KG1 (cell line): ENCODE measurements at places on chromosomes 4 and X.

DNA sequence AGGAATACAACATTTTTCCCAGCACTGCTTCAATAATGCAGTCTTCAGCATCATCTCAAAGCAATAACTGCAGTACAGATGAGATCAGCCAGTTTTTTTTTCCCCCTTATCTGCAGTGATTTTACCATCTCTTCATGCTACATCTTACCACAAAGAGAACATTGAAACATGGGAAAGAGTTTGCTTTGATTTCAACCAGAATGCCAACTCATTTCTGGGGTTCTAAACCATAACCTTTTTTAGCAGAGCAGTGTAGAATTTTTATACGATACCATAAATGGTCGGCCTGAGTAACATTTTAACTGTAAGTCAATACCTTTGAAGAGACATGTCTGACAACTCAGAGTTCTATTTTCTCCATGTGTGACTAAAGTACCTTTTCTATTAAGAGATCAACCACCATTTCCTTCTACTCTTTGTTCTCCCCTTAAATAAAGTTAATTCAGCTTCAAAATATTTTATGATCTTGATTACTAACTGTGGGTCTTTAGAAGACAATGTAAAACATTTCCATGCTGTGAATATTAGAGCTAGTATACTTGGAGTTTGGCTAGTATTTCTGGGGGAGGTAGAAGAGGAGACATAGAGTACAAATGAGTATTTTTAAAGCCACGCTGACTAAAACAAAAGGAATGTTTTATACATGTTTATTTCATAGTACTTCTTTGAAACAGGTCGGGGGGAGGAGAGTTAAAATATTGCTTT is 69.1 kb downstream of the TET2 start:
- no peak for DNase-seq

DNA sequence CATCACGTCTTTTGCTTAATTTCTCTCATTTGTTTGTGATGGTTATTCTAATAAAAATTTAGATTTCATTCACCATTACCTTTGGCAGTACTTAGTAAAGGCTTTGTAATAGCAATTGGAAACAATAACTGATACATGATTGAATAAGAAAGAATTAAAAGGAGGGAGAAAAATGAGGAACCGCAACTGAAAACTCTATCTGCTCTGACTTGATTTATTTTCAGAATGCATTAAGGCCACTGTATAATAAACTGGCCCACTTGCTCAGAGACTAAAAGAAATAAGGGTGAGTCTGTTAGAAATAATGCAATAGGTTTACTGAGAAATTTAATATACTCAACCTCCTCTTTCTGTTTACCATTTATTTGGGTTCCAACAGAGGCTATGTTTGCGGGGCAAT is 351.5 kb downstream of the TMA16 start:
- DNase-seq: no peak

- no peak for DNase-seq
These were observed 840.3 kb upstream of the ADGRL3 start for GRCh38 chr4:60359746-60360367.

- no peak for DNase-seq
These were observed 79.5 kb upstream of the MBNL3 start for GRCh38 chrX:132568291-132568690.

DNA sequence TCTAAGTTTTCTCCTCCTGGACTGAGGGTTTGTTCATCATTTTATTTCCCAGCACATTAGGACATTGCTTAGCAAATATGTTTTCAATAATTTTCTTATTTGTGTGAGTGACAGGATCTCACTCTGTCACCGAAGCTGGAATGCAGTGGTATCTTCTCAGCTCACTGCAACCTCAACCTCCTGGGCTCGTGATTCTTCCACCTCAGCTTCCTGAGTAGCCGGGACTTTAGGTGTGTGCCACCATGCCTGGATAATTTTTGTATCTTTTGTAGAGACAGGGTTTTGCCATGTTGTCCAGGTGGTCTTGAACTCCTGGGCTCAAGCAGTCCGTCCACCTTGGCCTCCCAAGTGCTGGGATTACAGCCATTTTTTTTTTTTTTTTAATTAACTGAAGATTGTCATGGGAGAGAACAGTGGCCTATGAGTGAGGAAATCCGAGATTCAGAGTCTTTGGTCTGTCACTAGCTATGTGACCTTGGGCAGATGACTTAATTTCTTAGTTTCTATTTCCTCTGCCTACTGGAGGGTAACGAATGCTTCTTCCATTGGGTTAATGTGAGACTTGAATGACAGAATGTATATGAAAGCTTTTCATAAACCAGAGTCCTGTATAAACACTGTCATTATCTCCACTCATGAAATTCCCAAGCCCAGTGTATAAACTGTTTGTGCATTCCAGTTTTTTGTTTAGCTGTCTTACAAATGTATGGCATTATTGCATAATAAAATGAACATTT is 23.9 kb downstream of the MOB1B start:
- DNase-seq: no peak

DNA sequence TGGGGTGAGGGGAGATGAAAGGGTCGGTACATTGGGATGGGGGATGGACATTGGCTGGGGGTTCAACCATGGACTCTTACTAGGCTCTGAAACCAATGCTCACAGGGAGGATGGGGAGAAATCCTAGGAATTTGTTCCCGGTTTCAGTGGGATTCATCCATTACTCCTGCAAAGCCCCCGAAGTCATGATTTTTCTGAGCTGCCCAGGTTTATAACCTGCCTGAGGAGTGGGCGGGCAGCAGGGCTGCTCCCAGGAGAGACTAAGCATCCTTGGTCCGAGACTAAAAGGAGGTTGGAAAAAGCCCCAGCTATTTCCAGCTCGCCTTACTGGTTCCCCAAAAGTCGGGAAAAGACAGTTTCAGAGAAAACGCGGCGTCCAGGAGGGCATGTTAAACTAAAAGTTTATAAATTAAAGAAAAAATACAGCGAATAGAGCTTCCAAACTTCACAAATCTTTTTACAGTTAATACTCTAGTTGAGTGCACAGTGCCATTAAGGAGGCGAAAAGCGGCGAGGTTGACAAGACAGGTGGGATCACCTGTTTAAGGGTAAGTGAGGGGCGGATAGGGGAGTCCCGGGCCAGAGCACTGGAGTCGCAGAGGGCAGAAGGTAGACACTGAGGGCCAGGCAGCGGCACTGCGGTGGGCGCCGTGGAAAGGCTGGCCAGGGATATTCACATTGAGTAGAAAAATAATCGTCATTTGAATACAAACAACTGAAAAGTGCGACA is 3.7 kb downstream of the NKX3-2 start:
- DNase-seq: no peak

DNA sequence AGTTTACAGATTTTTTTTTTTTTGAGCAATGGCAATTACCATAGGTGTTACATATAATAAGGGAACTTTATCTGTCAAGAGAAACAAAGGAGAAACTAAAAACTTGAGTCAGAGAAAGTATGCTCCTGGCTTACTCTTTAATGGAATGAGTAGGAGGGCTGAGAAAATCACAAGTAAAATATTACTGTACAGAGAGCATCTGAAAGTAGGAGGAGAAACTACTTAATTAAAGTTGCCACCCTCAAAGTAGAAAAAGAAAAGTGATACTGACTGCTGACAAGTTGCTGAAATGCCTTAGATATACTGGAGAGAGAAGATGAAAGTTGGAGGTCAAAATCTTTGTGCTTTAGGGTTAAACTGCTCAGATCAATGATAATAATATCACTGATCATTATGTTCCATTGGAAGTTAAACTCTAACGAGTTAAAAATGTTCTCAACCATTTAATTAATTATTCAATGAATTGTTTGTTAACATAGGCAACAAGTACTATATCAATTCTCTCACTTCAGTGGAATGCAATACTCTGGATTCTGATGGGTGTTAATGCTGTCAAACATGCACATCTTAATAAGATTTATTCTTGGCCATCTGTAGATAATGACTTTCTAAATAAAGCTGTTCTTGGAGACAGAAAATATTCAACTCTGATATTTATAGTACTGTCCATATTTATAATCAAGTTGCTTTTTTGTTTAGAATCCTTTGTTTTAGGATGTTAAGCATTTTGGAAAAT is 61.2 kb upstream of the CAMK2D start:
- no peak for DNase-seq

GRCh38 chrX:119273420-119274192 is 37.5 kb downstream of the PGRMC1 start:
- DNase-seq: no peak

- DNase-seq: no peak
These were observed 1884.7 kb upstream of the PCDH7 start for GRCh38 chr4:28835501-28835900.
